Fibroblast of the aortic adventitia (primary cell): ENCODE measurements at places on chromosomes 12 and 14.

DNA sequence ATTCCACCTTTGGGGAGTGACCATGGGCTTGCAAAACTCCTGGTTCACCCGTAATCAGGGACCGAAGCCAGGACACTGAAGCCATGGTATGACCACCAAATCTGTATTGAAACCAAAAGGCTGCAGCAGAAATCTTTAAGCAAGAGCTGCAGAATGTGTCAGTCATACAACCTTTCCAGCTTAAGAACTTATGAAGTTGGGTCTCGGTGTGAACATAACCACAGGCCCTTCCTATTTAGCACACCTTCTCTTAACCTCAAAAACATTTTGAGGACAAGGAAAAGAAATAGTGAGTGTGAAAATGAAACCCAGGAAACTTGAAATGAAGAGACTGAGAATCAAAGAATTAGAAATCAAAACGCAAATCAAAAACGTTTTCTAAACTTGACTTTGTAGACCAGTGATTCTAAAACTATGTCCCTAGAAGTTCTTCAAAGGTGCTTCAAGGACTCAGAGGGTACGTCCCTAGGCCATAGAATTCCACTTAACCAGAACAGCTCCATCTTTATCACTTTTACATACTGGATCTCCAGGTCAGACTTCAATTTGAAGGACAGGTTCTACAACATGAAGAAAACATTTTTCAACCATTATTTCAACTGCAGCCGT lies 231.6 kb upstream of the GRIP1 start:
- DNase-seq = no peak

DNA sequence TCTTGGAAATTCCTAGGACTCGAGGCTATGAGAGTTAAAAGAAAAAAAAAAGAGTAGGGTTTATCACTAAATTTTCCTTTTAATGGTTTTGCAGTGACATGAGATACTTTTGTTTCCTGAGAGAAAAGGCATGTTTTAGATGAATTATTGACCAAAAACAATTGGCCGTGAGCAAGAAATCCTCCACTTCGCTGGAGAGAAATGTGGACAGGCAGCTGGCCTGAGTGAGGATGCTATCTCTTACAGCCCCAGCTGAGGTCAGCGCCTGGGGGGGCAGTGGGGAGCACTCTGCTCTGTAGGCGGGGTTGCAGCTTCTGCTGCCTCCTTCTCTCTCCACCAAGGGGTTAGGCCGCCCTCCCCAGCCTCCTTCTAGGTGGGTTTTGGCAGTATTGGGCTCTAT lies 54.7 kb downstream of the PRIMA1 start:
- DNase-seq = no peak

GRCh38 chr12:76399040-76399439 lies 50.8 kb upstream of the BBS10 start:
- DNase-seq = no peak

DNA sequence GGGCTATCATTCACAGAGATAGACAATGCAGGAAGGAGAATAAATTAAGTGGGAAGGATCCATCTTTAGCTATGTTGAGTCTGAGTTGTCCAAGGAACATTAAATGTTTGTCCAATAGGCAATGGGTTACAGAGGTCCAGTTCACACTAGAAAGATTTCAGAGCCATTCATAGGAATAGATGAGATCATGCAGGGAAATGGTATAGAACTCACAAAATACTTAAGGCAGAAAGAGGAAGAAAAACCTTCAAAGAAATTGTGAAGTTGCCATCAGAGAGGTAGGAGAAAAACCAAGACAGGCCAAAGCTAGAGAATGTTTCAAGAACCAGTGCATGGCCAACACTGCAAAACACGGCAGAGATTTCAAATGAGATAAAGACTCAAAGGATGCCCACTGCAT lies 94.1 kb downstream of the PHLDA1 start:
- no peak for DNase-seq

DNA sequence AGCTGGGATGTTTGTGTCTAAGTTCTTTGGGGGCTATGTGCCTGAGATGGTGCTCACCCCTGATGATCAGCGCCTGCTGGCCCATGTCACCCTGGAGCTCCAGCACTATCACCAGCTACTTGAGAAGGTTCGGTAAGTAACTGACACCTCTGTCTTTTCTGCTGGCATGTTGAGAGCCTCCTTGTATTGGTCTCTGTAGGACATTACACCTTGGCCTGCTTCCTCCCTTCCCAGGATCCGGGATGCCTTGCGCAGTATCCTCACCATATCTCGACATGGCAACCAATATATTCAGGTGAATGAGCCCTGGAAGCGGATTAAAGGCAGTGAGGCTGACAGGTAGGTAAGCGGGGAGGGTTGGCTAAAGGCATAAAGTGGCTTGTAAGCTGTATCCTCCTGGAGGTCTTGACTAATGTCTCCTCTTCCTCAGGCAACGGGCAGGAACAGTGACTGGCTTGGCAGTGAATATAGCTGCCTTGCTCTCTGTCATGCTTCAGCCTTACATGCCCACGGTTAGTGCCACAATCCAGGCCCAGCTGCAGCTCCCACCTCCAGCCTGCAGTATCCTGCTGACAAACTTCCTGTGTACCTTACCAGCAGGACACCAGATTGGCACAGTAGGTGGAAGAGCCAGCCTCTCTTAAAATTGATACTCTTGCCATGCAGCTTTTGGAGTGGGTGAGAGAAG lies 5.5 kb downstream of the DDIT3 start:
- DNase-seq = peak; percentile 21

DNA sequence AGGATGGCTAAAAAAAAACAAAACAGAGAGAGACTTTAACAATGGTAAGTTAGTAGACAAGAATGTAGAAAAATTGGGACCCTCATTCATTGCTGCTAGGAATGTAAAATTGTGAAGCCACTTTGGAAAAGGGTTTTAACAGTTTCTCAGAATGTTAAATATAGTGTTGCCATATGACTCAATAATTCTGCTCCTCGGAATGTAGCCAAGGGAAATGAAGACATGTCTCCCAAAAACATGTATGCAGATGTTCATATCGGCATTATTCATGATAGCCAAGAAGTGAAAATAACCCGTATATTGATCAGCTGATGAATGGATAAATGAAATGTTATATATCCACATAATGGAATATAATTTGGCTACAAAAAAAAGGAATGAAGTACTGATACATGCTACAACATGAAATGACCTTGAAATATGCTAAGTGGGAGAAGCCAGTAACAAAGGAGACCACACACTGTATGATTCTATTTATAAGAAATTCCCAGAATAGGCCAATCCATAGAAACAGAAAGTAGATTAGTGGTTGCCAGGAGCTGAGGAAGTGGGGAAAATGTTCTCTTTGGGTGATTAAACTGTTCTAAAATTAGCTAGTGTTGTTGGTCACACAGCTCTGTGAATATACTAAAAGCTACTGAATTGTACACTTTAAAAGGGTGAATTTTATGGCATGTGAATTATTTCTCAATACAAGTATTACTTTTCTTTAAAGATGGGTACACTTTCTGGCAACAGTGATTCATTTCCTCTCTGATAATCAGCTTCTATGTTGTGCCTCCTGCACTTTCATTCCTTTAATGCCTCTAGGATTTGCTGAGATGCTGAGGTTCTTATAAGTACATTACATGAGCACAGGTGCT lies 132.5 kb downstream of the DAAM1 start:
- DNase-seq = peak; percentile 75

GRCh38 chr12:123995023-123995748 lies 22.2 kb downstream of the ZNF664 start:
- peak; percentile 79 for DNase-seq

DNA sequence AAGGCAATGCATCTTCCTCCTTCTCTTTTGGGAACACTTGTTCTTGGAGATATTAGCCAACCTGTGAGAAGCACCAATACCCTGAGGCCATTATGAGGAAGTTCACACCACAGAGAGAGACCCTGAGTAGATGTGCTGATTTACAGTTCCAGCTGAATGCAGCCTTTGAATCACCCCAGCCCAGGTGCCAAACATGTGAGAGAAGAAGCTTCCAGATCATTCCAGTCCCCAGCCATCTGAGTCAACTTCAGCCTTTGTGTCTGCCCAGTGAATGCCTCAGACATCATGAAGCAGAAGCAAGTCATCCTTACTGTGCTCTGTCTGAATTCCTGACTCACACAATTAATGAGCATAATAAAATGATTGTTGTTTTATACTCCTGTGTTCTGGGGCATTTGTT lies 25.1 kb downstream of the C12orf42 start:
- DNase-seq = no peak

DNA sequence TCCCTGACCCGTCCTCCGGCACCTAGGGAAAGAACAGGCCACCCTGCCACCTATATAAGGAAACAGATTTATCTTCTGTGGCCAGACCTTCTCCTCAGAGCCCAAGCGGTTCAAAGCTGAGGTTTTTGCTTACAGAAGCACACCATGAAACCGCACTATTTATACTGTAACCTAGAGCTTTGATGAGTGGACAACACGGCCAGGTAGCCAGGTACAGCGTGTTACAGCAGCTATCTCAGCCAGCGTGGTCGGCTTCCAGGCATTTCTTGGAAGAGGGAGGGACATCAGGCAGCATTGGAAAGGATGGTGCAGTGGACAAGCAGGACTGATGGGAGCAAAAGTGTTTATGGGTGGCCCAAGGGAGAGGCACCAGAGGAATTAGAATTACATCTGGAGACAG lies 34.4 kb downstream of the TTC7B start:
- DNase-seq = no peak

DNA sequence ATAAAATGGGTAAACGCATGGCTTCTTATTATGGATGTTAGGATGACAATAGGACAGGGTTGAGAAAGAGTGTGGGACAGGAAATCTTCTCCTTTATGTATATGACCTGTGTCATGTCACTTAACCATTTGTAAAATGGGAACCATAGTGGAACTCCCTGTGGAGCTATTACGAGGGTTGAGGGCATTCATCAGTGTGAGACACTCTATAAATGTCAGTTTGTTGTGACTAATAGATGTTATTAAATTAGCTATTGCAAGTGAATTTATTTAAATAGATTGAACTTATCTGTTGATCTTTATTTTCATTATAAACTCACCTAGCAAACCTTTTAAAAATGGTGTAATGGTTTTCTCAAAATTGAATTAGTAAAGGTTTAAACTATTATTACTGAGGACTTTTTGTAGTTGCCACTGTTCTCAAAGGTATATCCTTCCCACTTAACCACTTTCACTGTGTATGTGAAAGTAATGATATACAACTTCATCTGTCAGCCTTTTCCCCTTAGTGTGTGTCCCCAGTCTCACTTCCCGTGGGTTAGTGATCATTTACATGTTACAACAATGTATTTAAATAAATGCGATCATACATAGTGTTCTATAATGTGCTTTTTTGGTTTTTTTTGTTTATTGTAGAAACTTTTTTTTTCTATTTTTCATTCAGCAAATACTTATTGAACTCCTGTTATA lies 17.1 kb downstream of the HELB start:
- DNase-seq = no peak

DNA sequence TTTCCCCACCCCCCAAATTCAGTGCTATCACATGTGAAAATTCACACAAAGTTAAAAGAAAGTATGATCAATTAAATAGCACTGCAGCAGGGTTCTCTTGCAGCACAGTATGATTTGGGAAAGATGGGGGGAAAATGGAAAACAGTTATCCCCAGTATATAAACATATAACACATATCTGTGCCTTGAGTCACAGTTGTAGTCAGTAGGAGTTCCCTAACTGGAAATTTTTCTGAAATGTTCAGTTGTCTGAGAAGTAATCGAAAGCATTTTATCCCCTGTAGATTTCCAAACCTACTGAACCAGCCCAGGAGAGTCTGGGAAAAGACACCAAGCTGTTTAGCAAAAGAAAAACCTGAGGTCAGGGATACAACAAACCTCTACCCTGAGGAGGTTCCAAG lies 47.0 kb downstream of the C12orf50 start:
- DNase-seq = peak; percentile 11

DNA sequence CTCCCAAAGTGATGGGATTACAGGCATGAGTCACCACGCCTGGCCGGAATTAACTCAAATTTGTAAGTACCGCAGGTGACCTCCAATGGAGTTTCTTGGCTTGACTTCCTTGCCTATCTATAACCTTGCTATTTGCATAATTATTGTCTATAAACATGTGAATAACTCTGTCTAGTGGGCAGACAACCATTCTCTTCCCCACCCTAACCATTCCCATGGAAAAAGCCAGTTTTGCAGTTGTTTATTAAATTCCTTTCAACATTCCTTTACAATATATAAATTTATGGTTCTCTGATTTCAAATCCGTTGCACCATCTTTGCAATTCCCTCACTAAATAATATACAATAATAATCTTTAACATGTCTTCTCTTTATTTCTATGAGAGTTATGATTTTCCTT lies 61.0 kb upstream of the ZDHHC17 start:
- DNase-seq = no peak

DNA sequence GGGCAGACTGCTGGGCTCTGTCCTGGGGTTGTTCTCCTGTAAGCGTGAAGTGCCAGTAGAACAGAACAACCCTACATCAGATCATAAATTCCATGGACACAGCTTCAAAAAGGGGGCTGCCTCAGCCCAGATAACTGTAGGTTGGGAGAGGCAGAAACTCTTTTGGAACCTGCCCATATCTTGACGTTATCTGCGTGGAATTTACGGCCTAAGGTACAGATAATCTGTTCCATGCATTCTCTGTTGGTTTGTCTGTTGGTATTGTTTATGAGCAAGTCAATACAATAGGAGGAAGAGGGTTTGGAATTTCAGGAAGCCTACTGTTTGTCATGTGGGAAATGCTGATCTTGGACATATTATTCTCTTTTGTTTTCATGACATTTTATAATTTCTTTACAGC lies 36.7 kb downstream of the SLC25A47 start:
- no peak for DNase-seq

GRCh38 chr12:82182601-82183190 lies 175.5 kb downstream of the CCDC59 start:
- DNase-seq = peak; percentile 0

- DNase-seq = no peak
Measured at GRCh38 chr12:10130042-10130441, at the start of gene CLEC7A. Gene CLEC7A (minus strand): TSS chr12:10130199. CDS start chr12:10130082, 117 bp downstream.

DNA sequence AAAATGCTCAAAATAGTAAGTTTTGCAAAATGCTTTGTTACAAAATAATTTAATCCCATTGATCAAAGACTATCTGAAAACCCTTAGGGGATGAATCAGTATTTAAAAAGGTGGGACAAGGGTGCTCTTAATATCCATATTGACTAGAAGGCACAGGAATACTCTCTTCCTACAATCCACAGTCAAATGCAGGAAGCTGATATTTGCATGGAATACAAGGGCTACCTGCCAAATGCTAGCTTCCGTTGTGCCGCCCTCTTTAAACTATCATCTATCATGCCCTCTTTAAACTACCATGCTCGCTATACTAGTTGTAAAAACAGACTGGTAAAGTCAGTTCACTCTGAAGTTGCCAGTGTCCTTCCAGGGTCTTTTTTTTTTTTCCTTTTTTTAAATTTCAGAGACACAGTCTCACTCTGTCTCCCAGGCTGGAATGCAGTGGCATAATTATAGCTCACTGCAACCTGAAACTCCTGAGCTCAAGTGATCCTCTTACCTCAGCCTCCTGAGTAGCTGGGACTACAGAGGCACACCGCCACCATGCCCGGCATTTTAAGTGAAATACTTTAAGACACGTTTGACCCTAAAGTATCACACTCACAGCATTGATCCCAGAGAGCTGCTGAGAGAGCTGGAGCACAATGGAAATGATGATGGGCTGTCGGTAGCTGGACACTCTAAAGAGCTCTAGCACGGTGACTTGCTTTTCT lies 6.7 kb downstream of the SLC2A3 start:
- DNase-seq = no peak
